ENCODE measurements at places on chromosomes 7 and 10. TPM values are rescaled to one million over a fixed set of nuclear protein-coding genes. Genes with fewer than 3 reads are reported as not detected.

Gene TRIM50
- not detected for total RNA-seq

Gene ZNF117
- total RNA-seq, result 9.0 TPM

Gene KAZALD1
- total RNA-seq, result 0.51 TPM

Gene COBL
- total RNA-seq, result not detected

Gene CRPPA
- 0.87 TPM for total RNA-seq

Gene MEOX2
- not detected for total RNA-seq

Gene ATP6V0E2
- 15.4 TPM for total RNA-seq

Gene CYP3A4
- total RNA-seq, result not detected

Gene CALCR
- total RNA-seq, result not detected

Gene NSUN6
- total RNA-seq, result 27.9 TPM

Gene GIMAP5
- total RNA-seq, result 0.27 TPM

DNA sequence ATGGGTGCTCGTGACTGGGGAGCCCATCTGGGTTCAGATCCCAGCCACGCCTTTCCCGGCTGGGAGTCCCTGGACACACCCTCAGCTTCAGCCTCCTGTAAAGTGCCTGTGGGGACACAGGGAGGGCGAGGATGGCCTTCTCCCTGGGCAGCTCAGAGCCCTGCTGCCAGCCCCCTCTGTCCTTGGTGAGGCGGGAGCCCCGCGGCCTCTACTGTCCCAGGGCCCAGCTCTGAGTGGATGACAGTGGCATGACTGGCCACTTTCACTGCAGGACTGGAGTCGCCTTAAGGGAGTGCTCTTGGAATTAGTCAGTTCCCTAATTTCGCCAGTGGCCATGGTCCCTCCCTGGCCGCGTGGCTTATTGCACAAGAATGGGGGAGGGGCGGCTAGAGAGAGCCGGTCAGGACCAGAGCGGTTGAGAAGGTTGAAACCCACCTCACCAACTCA, 4.6 kb downstream of the BRI3 start:
- no peak for DNase-seq

- peak; percentile 75 for DNase-seq
These were observed 31.1 kb downstream of the PCGF5 start for GRCh38 chr10:91251430-91252056.

DNA sequence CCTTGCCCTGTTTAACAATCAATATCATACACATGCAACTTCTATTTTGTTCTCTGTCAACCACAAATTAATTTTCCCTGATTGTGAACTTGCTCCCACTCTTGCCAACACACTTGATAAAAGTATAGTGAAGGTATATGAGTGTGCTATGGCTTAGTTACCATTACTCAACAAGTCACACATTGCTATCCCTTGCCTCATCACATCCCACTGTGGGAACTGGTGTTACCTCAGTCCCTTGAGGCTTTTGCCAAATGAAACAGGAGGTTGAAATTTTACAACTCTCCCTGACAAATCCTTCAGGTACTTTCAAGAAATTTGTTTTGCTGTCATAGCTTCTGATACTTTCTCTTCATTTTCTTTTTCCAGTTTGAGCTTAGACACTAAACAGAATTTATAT, 472.5 kb upstream of the SEMA3D start:
- no peak for DNase-seq

DNA sequence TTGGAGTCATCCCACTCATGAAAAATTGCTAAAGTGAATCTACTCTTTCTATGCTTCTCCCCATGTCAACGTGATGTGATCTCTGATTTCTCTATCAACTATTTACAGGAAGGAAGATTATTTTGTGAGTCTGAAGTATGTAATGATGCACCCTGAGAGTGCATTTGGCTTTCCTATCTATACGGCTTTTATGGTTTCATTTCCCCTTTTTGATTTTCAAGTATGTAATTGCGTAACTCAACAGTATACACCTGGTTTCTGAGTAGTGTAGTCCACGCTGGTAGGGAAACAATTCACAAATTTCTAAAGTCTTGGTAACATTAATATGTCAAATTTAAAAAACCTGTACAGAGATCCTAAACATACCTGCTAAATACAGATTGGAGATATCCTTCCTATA, 194.7 kb upstream of the SEMA3A start:
- no peak for DNase-seq

- no peak for DNase-seq
These were observed 582.1 kb upstream of the DPP6 start for GRCh38 chr7:153470004-153470671.

DNA sequence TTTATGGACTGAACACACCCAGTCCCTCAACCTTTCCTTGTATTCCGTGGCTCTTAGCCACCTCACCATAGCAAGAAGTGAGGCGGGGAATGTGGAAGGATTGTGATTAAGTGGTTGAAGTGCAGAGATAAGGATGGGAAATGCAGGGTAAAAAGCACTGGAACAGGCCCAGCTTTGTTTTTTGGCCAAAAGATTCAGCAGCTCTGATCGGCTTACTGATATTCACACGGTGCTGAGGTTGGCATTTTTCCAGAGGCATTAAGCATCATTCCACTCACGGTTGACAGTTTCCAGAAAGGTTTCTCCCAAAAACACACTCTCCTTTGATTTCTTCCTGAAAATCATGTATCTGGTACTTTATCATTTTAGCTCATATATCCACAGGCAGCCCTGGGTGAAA, 544.2 kb downstream of the CNTNAP2 start:
- no peak for DNase-seq

DNA sequence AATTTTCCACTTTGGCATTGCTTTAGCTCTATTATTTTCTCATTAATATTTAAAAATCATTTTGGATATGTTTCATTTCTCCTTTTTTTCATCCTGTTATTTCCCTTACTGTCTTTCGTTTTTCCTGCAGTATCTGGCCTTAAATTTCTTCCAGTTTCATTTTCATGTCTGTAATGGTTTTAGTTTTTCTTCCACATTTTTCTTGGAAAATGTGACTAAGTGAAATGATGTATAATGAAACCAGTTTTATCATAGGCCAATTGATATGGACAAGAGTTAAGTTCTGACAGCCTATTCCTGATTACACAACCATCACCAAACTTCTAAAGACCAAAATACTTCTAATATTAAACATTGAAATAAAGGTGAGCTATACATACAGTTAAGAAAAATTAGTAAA, 158.5 kb downstream of the LHFPL3 start:
- DNase-seq, result no peak

- no peak for DNase-seq
These were observed 83.5 kb downstream of the TSPAN12 start for GRCh38 chr7:120774481-120774880.

DNA sequence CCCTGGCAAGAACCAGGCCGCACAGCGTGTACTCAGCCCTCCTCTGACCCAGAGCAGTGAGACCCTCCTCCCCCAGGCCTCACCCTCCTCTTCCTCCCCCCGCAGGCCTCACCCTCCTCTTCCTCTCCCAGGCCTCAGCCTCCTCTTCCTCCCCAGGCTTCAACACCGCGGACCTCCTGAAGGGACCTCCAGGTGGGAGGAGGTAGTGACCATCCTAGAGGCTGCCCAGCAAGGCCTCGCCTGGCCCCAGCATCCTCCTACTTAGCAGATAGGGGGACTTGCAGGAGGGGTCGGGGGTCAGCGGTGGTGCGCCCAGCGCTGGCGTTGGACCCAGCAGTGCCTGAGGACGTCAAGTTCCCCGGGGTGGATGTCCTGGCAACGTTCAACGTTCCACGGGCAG, 270.8 kb downstream of the ELFN1 start:
- DNase-seq, result no peak

DNA sequence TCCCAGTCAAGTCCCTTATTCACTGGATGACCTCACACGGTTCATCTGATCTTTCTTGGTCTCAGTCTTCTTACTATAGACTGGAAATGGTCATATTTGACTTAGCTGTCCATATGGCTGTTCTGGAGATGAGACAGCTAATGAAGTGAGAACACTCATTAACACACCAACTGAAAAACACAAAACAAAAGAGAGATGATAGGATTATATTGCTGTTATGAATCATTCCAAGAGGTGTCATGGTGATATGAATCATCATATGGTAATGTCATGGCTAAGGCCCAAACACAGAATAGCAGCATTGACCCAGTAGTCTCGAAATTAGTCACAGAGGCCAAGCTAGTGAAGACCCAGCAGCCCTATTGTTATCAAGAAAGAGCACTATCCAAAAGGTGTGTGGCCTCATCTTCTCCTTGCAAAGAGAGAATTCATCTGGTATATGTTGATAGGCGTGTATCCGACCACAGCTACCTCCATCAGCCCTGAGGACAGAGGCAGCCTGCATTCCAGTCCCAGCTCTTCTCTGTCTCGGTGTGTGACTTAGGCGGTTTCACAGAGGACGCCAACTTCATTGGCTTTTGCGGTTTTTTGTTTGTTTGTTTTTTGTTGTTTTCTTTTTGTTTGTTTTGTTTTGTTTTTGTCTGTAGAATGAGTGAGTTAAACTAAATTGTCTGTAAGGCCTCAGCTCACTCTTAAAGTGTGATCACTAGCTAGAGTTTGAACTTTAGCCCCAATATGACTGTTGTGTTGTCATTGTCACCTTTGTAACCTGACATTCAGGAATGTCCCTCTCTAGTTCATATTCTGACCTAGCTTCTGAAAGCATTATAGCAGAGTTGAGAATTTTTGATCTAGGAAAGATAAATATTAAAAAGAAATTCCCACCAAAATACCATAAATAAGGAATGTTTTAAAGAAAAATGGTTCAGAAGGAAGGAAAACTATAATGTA, 97.4 kb upstream of the PDCD4 start:
- DNase-seq, result no peak

- DNase-seq, result no peak
These were observed 5.7 kb downstream of the FRAT2 start for GRCh38 chr10:97328646-97329453.

- no peak for DNase-seq
These were observed 4.9 kb upstream of the CYP3A7 start for GRCh38 chr7:99739699-99740572.

DNA sequence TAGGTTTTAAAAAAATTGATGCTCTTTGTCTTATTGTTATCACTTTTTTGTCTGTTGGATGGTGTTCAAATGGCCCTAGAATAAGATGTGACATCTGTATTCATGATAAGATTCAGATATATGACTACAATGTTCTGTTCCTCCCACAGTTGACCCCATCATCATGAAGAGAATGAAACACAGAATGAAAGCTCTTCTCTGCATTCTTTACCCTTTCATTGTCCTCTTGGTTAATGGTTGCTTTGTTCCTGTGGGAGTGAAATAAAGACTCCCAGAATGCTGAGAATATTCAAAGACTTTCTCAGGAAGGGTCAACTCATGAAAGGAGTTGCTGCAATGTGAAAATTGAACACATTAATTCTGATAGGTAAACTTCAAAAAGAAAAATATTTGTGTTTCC, 1015.8 kb downstream of the SORCS3 start:
- DNase-seq, result no peak

GRCh38 chr10:24900888-24901685, 51.3 kb downstream of the PRTFDC1 start:
- DNase-seq, result peak; percentile 39

- DNase-seq, result no peak
These were observed 229.0 kb downstream of the PRPF18 start for GRCh38 chr10:13815756-13816155.

GRCh38 chr10:100653957-100654781, 91.2 kb upstream of the PAX2 start:
- peak; percentile 36 for DNase-seq

DNA sequence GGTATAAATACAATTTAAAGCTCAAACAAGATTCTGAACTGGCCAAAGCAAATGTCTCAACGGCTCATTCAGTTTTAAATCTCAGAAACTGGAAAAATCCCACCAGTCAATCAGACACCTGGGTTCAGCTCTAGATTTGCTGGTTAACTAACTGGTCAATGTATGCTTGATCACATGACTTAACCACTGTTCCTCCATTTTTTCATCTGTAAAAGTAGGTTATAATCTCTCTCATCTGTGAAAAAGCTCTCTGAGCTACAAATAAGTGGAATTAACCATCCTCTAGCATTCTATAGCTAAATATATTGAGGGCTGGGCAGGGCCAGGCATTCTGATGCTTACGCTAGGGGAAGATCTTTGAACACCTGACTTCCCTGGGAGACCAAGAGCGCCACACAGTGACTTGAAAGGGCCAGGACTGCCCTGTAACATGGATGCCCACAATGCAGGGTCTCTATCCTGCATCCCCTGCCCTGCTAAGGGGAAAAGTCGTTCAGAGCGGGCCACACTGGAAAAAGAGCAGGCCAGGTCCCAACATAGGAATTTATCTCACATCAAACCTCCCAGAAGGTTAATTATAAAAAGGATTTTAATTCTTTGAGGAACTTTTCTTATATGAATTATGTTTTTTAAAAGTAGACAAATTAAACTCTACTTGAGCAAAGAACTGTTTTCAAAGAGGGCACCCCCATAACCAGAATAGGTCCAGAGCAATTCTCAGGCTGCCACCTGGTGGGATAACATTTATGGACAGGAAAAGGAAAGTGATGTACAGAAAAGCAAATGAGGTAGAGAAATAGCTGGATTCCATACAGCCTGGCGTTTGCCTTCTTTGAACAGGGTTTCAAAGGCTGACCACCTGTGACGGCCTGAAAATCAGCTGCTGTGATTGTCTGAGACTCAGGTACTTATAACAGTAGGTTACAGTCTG, 1.8 kb downstream of the RP9 start:
- peak; percentile 69 for DNase-seq

- no peak for DNase-seq
These were observed 3.3 kb downstream of the FBXO24 start for GRCh38 chr7:100589341-100589947.

- DNase-seq, result no peak
These were observed 12.2 kb downstream of the AQP1 start for GRCh38 chr7:30923774-30924413.

GRCh38 chr7:125046767-125047166, 117.1 kb upstream of the POT1 start:
- DNase-seq, result peak; percentile 1

DNA sequence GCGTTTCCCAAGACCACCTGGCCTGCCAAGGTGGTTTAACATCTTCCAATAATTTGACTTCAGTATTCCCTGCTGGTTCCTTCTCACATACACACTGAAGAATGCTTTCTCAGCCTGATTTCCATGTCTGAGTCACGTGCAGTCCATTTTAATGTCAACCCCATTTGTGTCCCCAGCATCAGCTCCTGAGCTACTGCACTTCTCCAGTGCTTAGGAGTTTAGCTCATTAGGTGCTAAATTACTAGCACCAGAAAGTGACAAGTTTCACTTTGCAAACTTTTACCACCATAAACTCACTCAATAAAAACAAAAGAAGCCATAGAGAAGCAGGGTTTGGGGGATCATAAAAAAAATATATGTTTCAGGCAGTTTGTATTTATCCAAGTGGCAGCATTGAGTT, 279.3 kb upstream of the SORCS1 start:
- DNase-seq, result no peak
